ENCODE measurements at places on chromosomes 11 and 22. TPM values are rescaled to one million over a fixed set of nuclear protein-coding genes. Genes with fewer than 3 reads are reported as not detected.

CDC42EP2 gene
- 49.6 TPM for total RNA-seq

KIRREL3 gene
- under 0.01 TPM for total RNA-seq

DBX1 gene
- not detected for total RNA-seq

NUP160 gene
- 46.3 TPM for total RNA-seq

AGBL2 gene
- 0.37 TPM for total RNA-seq

NLRP10 gene
- 1.8 TPM for total RNA-seq

HPX gene
- 0.98 TPM for total RNA-seq

TIGD3 gene
- total RNA-seq, result under 0.01 TPM

MS4A3 gene
- total RNA-seq, result not detected

MUC5AC gene
- total RNA-seq, result not detected

CALCA gene
- not detected for total RNA-seq

SHISAL1 gene
- total RNA-seq, result 1.4 TPM

APOA4 gene
- total RNA-seq, result not detected

KLHL35 gene
- total RNA-seq, result 1.4 TPM

TRIM66 gene
- total RNA-seq, result 3.7 TPM

OR4A47 gene
- not detected for total RNA-seq

TNNT3 gene
- total RNA-seq, result not detected

OR2D2 gene
- total RNA-seq, result 0.78 TPM

OR5P2 gene
- not detected for total RNA-seq

SLC17A6 gene
- total RNA-seq, result not detected

SMDT1 gene
- 2.9 TPM for total RNA-seq

INPP5J gene
- total RNA-seq, result under 0.01 TPM

HTR3B gene
- total RNA-seq, result under 0.01 TPM

CDC42BPG gene
- under 0.01 TPM for total RNA-seq

SLC22A8 gene
- not detected for total RNA-seq

TMPRSS13 gene
- total RNA-seq, result under 0.01 TPM

TIMM10 gene
- total RNA-seq, result 30.9 TPM

RAG1 gene
- total RNA-seq, result 0.20 TPM

PRG3 gene
- total RNA-seq, result not detected

LRRC32 gene
- total RNA-seq, result 36.7 TPM

POU2F3 gene
- 0.20 TPM for total RNA-seq

HBB gene
- not detected for total RNA-seq

ADM2 gene
- total RNA-seq, result 0.39 TPM

APOL3 gene
- total RNA-seq, result 29.0 TPM

ALDH3B1 gene
- total RNA-seq, result 33.1 TPM

TTC36 gene
- total RNA-seq, result 0.20 TPM

OR4D5 gene
- not detected for total RNA-seq

SORL1 gene
- total RNA-seq, result under 0.01 TPM

CXCR5 gene
- not detected for total RNA-seq

CRACR2B gene
- total RNA-seq, result 0.37 TPM

SUSD2 gene
- total RNA-seq, result 15.6 TPM

IFITM1 gene
- total RNA-seq, result 9.6 TPM

NPAS4 gene
- not detected for total RNA-seq

P2RY2 gene
- not detected for total RNA-seq

PHF21B gene
- not detected for total RNA-seq

GP1BB gene
- 0.20 TPM for total RNA-seq

OR8B12 gene
- total RNA-seq, result not detected

NPTXR gene
- 0.39 TPM for total RNA-seq

GGTLC2 gene
- total RNA-seq, result not detected

DCDC1 gene
- under 0.01 TPM for total RNA-seq

FXYD6 gene
- not detected for total RNA-seq

TTLL8 gene
- not detected for total RNA-seq

TSPAN32 gene
- total RNA-seq, result 0.37 TPM

TRIM51G gene
- total RNA-seq, result not detected

PGA5 gene
- 0.37 TPM for total RNA-seq

ZNF215 gene
- total RNA-seq, result 5.7 TPM

Measured in subcutaneous preadipocyte (primary cell).